ENCODE measurements at places on chromosomes 3 and 15.
A peak's percentile ranks its signal among the peaks of the same experiment; 100 is the strongest.

DNA sequence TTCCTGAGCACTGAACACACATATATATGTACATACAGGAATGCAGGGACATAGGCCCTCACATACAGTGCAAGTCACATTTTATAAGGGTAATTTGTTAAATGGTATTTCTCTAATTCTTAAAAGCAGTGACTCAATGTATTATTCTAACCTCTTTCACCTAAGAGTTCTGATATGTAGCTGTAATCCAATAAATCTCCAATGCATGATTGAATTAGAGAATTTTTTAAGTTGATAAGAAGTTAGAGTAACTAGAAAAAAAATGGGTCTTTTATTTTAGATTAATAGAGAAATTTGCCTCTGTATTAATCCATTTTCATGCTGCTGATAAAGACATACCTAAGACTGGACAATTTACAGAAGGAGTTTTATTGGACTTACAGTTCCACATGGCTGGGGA, 98.2 kb downstream of the RBMS3 start:
- no peak for DNase-seq

GRCh38 chr3:116141724-116142123, 303.6 kb downstream of the LSAMP start:
- no peak for DNase-seq

- no peak for DNase-seq
Measured at GRCh38 chr15:28876845-28877185, 9.0 kb upstream of the APBA2 start.

- DNase-seq = no peak
Measured at GRCh38 chr3:13282986-13283876, 136.9 kb downstream of the NUP210 start.

GRCh38 chr15:69848551-69849231, 249.0 kb downstream of the TLE3 start:
- DNase-seq = no peak

DNA sequence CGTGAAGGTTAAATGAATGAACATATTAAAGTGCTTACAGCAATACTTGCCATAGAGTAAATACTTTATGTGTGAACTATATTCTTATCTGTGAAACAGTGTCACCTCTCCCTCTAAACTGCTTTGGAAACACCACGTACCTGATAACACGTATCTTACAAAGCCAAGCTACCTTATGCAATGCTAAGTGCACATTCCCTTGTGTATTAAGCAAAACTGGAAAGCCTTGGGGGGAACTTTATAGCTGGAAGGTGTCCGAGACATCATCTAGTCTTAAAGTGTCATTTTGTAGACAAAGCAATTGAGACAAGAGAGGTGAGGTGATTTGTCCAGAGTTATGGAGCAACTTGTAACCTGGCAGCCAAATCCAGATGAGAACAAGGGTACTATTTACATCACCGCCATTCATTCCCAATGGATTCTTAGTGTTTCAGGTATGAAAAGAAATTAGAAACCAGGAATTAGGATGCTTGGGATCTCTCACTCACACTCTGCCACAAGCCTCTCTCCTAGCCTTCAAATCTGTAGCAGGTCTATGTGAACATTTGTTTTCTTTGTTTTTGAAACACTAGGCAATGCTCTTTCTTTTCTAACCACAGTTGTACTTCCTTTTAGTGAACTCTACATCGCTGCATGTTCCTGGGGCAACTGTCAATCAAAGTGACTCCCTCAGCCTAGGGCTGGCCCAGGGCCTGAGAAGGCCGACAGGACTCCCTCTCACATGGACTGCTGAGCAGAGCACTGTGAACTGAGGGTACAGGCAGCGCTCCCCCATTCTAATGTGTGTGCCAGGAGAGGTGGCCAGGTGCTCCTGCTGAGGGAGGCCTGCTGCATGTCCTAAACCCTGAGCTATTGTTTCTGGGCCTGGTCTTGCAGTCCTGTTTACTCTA, 13.9 kb upstream of the MGLL start:
- no peak for DNase-seq

- peak; percentile 90 for DNase-seq
Measured at GRCh38 chr3:45551214-45552010, 43.1 kb upstream of the LIMD1 start.

- DNase-seq = no peak
Measured at GRCh38 chr3:30082652-30083051, 523.7 kb upstream of the TGFBR2 start.

- no peak for DNase-seq
Measured at GRCh38 chr3:152491922-152492321, 223.2 kb downstream of the MBNL1 start.
